ENCODE measurements at places on chromosomes 6 and 20.

DNA sequence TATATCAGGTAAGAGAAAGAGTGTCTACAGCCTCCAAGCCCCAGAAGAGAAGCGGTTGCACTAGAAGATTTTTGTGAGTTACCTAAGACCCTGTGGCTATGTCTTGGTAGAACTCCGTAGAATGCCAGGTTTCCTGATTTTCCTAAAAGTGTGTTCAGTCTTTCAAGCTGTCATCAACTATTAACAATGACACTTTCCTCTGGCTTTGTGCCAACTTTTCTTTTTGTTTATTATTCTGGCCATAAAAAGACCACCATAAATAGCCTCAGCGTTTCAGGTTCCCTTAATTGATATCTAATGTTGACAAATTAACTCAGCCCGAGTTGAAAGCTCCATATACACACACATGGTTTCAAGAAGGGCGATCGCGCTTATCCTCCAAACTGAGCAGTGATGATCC is 1.2 kb downstream of the PAK5 start:
- DNase-seq: no peak

DNA sequence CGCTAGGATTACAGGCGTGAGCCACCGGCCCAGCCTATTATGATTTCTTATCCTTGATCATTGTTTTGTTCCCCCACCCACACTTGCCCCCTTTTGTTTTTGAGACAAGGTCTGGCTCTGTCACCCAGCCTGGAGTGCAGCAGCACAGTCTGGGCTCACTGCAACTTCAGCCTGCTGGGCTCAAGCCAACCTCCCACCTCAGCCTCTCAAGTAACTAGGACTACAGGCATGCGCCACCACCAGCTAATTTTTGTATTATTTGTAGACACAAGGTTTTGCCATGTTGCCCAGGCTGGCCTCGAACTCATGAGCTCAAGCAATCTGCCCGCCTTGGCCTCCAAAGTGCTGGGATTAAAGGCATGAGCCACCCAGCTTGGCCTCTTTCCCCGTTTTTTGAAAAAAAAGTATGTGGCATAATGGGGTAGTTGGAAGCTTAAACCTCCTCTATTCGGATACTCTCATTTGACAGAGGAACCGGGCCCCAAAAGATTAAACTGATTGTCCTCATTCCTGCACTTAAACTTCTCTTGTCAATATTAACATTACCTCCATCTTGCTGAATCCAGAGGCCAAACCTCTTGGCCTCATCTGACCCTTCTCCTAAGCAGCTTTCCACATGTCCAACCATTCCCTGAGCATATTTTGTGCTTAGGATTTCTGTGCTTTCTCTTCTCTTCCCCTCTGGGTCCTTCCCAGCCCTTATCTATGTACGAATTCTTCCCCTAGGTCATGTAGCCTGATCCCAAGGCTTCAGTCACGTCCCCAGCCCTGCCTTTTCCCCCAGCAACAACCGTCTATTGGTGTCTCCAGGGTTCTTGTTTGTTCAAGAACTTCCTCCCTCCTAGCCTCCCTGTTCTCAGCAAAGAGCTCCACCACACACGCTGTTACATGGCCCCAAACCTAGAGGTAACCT is 6.1 kb upstream of the EZR start:
- DNase-seq: no peak

DNA sequence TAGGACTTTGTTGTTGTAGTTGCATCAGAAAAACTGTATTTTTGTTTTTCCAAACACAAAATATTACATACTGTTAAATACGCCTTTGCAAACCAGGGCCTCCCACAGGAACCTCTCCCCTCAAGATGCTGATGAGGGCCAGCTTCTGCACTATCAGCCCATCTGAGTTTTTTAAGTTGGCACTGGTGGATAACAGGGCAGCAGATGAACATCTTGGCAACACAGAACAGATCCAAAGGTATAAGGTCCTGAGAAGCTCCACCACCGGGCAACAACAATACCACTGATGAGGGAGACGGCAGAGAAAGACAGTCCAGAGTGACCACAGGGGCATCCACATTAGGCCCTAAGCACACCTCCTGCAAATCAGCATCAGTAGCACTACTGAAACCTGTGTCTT is 177.7 kb downstream of the DLL1 start:
- no peak for DNase-seq

- DNase-seq: no peak
Observed at GRCh38 chr20:58898629-58899408, 46.3 kb downstream of the GNAS start.

DNA sequence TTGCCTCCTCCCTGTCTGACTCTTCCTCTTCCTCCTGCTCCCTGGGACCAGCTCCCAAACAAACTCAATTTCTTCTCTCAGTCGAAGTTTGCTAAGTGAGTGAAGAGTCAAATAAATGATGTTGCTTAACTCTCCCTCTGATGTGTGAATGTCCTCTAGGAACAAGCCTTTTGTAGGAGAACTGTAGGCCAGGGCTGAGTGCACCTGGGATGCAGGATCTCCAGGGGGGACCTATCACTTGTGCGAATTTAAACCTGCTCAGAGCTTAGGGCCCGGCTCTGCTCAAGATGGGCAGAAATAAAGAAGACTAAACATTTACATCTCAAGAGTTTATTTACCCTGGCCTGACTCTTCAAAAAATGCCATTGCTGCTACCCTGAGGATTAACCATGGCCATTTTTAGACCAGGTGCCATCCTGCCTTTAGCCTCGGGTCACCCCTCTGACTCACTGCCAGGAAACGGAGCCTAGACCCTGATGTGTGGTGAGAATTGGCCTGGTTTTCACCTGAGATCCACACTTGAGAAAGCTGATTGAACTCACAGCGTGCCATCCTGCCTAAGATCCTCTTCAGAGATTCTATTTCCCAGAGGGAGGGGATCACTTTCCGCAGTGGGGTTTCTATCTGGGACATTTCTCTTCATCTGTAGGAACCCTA is 63.6 kb upstream of the CD93 start:
- no peak for DNase-seq

GRCh38 chr6:106250953-106251352 is 74.6 kb downstream of the ATG5 start:
- no peak for DNase-seq

Measured in HFF-Myc (cell line).